NCI-H1048 (cell line): ENCODE measurements at places on chromosomes 16 and 17.

- no peak for DNase-seq
These were observed 6.8 kb downstream of the RSPRY1 start for GRCh38 chr16:57192720-57193486.

DNA sequence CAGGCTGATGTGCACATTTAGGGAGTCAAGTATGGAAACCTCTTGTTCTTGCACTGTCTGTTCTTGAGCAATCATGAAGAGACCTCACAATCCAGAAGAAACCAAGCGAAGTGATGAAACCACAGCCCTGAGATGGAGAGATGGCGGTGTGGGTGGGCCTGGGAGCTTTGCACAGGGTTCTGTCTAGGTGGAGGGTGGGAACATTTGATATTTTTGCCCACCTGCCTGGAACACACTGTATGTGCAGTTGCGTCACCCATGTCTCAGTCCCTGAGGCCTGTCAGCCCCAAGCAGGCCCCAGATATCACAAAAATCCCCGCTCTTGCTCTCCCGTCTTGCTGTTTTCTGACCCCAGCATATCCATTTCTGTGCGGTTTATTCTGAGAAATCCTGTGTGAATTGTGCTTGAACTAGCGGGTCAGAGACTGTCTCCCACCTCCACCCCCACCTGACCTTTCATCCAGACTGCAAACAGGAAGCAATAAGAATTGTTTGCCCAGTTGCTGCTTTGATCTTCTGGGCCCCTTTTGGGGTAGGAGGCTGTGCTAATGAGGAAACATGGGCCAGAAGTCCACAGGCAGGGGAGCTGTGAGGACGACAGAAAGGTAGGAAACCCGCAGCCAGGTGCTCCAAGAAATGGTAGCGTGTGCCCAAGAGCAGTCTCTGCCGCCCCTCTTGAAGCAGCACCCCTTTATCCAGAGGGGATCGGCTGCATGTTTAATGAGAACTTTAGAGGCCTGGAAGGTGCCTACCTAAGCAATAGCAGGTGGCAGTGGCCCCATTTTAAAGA, 183.8 kb downstream of the CCDC182 start:
- no peak for DNase-seq

DNA sequence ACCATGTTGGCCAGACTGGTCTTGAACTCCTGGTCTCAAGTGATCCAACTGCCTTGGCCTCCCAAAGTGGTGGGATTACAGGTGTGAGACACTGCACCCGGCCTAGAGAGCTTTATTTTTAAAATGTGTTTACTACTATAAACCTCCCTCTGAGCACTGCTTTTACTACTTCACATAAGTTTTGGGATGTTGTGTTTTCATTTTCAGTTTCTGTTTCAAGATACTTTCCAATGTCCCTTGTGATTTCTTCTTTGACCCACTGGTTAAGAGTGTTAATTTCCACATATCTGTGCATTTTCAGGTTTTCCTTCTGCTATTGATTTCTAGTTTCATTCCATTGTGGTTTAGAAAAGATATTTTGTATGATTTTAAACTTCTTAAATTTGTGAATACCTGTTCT, 74.4 kb downstream of the NETO2 start:
- DNase-seq: no peak

- DNase-seq: no peak
These were observed 50.8 kb downstream of the TBC1D16 start for GRCh38 chr17:79984877-79985276.

GRCh38 chr17:20314834-20315233, 152.5 kb downstream of the LGALS9B start:
- no peak for DNase-seq
